ENCODE measurements at places on chromosomes 5 and 9.
A peak's percentile ranks its signal among the peaks of the same experiment; 100 is the strongest.

DNA sequence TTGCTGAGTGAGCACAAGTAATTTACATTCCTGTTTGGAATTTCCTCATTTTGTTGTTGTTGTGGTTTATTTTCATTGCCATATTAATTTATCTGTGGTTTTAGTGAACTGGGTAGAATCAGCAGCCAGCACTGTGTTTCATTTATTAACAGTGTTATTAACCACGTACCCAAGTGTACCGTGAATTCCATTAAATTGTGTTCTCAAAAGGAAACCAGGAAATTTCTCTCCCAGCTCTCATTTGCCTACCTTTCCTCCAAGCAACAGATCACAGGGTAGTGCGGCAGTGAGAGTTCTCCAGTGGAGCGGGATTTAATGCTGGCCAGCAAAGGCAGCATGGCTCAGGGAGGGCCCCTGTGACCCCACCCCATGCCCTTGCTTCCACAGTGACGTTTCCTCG is 54.6 kb downstream of the MVB12B start:
- no peak for DNase-seq

- DNase-seq, result no peak
Observed at GRCh38 chr5:177194268-177194667, 60.7 kb downstream of the NSD1 start.

- no peak for DNase-seq
Observed at GRCh38 chr5:135697251-135697958, 118.6 kb upstream of the CXCL14 start.

GRCh38 chr5:55603922-55604321 is 69.2 kb upstream of the PLPP1 start:
- DNase-seq, result no peak

- DNase-seq, result peak; percentile 65
Observed at GRCh38 chr9:127898433-127899127, 823 bp downstream of the ST6GALNAC6 start.

DNA sequence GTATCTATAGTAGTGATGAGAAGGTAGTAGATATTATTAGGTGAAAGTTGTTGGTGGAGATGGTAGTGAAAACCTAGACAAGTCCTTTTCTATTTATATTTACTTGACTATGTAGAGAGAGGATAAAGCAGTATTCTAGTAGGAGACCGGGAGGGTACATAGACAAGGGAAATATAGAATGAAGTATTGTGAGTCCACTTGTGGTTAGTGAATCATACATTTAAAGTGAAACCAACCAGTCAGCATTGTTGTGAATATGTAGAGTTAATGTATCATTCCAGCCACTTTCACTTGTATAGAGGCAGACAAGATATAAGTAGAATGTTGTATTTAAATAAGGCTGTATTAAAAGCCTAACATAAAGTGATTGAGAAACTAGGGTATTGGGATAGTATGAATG is 1711.3 kb upstream of the ACO1 start:
- DNase-seq, result no peak

- peak; percentile 79 for DNase-seq
Observed at GRCh38 chr9:99140685-99141314, 35.9 kb downstream of the TGFBR1 start.

- DNase-seq, result peak; percentile 1
Observed at GRCh38 chr5:73693573-73694061, 67.6 kb downstream of the ARHGEF28 start.
